ENCODE measurements at places on chromosomes 2 and 18. TPM values are rescaled to one million over a fixed set of nuclear protein-coding genes. Genes with fewer than 3 reads are reported as not detected.

The FABP1 gene
- not detected for total RNA-seq

DNA sequence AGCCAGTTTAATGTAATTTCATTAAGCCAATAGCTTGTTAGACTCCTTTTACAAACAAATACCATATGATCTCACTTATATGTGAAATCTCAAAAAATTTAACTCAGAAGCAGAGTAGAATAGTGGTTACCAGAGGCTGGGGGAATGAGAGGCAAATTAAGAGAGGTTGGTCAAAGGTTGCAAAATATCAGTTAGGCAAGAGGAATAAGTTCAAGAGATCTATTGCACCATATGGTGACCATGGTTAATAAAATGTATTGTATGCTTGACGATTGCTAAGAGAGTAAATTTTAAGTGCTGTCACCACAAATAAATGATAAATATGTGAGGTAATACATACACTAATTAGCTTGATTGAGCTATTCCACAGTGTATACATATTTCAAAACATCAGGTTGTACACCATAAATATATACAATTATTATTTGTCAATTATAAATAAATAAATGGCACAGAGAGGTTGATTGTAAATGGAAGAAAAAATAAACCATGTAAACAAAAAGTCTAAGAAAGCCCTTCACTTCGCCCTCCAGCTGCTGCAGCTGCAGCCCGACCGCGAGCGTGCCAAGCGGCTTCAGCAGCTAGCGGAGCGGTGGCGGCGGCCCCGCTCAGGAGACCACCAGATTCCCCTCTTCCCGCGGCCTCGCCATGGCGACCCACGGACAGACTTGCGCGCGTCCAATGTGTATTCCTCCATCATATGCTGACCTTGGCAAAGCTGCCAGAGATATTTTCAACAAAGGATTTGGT, 23.0 kb upstream of the ACTR2 start:
- no peaks in the 10 kb centered on the region for H3K36me3 ChIP-seq
- H3K27ac ChIP-seq: no peak overlapping the region
- DNase-seq: no peak
- H3K27me3 ChIP-seq: no peaks in the 10 kb centered on the region
- H3K4me3 ChIP-seq: no peak overlapping the region

GRCh38 chr2:73284296-73285158, at the start of gene FBXO41:
TSS of gene FBXO41 (minus strand) at chr2:73284478. CDS start at chr2:73269630, 14,848 bp downstream.
- no peak for DNase-seq
- H3K27me3 ChIP-seq: no peaks in the 10 kb centered on the region
- peaks cover 3% of the 10 kb centered on the region for H3K4me1 ChIP-seq
- H3K36me3 ChIP-seq: no peaks in the 10 kb centered on the region
- peak within 1 kb of the TSS; percentile 81 for H3K4me3 ChIP-seq

GRCh38 chr2:79876430-79876829, 363.6 kb downstream of the CTNNA2 start:
- DNase-seq: no peak
- H3K4me1 ChIP-seq: no peaks in the 10 kb centered on the region
- no peaks in the 10 kb centered on the region for H3K27me3 ChIP-seq
- no peaks in the 10 kb centered on the region for H3K36me3 ChIP-seq

GRCh38 chr2:106021662-106022028, 172.5 kb downstream of the UXS1 start:
- no peaks in the 10 kb centered on the region for H3K27me3 ChIP-seq
- peak overlapping the region; percentile 58 for H3K27ac ChIP-seq
- DNase-seq: no peak
- H3K4me1 ChIP-seq: peaks cover 34% of the 10 kb centered on the region

DNA sequence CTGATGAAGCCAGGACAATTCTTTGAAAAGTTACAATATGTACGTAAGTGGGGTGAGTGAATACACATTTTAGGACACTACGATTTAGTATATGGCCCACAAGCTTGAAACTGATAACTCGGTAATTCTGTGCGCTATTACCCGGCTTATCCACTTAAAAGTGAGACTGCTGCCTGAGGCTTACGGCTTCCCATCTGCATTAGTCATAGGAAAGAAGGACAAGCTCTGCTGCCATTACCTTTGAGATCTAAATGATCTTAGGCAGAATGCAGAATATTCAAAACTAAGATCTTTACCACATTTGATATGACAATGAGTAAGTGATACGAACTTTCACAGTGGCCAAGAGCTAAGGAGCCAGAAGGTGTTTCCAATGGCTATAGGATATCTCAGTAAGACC, 133.3 kb downstream of the GAREM1 start:
- H3K27ac ChIP-seq: no peak overlapping the region
- DNase-seq: no peak
- no peaks in the 10 kb centered on the region for H3K4me1 ChIP-seq
- no peak overlapping the region for H3K4me3 ChIP-seq
- no peaks in the 10 kb centered on the region for H3K27me3 ChIP-seq
- no peaks in the 10 kb centered on the region for H3K36me3 ChIP-seq

Data from ascending aorta (tissue), 2 donors.